BE2C (cell line): ENCODE measurements at places on chromosomes 13 and 19.
A peak's percentile ranks its signal among the peaks of the same experiment; 100 is the strongest.

GRCh38 chr19:41913538-41914423, 14.5 kb downstream of the ERFL start:
- DNase-seq: no peak

- no peak for DNase-seq
Measured at GRCh38 chr19:28961772-28962500, 251.0 kb downstream of the UQCRFS1 start.

DNA sequence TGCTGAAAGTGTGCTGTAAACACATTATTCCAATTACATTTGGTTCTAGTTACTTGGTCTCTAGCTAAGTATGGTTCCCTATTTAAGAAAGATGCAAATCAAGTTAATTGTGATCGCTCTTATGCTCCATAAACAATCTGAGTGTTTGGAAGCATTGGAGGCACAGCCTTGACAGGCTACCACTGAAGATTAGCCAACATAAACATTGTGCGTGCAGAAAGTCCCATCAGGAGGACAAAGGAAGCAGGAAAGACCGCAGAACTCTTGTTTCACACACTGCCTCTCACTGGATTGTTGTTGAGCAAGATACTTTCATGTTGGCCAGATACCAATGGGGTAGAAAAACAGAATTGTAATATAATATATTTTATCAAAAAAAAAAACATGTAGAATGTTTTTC, 814.4 kb downstream of the EFNB2 start:
- DNase-seq: no peak

DNA sequence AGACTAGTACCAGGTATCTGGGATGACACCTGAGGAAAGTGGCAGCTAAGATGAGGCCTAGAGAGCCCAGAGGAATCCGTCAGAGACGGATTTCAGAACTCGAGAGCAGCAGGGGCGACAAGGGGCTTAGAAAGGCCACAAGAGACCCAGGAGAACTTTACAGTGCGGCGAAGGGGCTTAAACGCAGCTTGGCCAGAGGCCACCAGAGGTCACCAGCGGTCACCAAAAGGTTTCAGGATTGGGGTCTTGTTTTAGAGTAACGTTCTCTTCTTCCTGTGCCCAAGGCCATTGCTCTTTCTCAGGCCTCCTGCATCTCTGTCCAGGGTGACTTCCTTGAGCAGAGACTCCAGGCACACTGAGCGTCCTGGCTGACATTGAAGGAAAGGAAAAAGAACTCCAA, 2.2 kb downstream of the ZSCAN22 start:
- peak; percentile 52 for DNase-seq

- DNase-seq: no peak
Measured at GRCh38 chr13:79806821-79807220, 325.9 kb downstream of the NDFIP2 start.

GRCh38 chr13:40348096-40348679, 318.3 kb downstream of the FOXO1 start:
- no peak for DNase-seq

GRCh38 chr19:48994035-48994386, 324 bp downstream of the RUVBL2 start:
- DNase-seq: no peak

DNA sequence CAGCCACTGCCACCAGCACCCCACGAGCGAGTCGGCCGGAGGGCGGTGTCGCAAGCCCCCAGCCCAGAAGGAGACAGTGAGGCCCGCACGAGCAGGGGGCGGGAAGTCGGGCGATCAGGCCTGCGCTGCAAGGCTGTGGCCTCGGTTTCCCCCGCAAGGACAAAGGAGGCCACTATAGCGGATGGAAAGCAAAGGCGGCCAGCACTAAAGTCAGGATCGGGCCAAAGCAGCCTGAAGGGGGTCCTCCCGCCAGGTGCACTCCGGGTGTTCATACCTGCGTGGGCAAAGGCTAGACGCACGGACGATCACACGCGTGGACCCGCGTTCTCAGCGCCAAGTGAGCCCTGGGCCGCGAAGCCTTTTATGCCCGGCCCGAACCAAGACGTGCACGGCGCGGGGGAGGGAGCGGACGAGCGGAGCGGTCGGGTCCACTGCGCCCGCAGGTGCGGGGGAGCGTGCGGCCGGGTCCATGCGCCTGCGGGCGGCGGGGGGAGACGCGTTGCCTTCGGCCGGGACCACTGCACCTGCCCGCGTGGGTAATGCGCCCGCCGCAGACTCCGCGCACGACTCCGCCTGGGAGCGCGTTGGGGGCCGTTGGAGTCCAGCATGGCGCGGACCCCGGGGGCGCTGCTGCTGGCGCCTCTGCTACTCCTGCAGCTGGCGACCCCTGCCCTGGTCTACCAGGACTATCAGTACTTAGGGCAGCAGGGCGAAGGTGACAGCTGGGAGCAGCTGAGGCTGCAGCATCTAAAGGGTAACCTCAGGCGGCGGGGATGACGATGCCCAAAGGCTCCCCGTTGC, at the start of the genes PRDX2 and THSD8:
Gene PRDX2 (minus strand): TSS at position 335 of the 801 bp plus-strand sequence. CDS start 539 bp downstream, outside the sequence.
Gene THSD8 (plus strand): TSS at position 604 of the 801 bp plus-strand sequence. CDS start 3 bp downstream, at position 607.
- DNase-seq: peak; percentile 86

- DNase-seq: peak; percentile 33
Measured at GRCh38 chr13:80716610-80717081, 375.7 kb upstream of the SPRY2 start.
